ENCODE measurements at places on chromosomes 1 and 21. TPM values are rescaled to one million over a fixed set of nuclear protein-coding genes. Genes with fewer than 3 reads are reported as not detected.

PTPN7 gene
- not detected for total RNA-seq

NR5A2 gene
- total RNA-seq, result 0.11 TPM

ALPL gene
- total RNA-seq, result 15.7 TPM

AMY1A gene
- total RNA-seq, result not detected

RIMS3 gene
- total RNA-seq, result 0.52 TPM

OVAAL gene
- total RNA-seq, result not detected

CGN gene
- not detected for total RNA-seq

CCDC27 gene
- not detected for total RNA-seq

SHISA4 gene
- 21.0 TPM for total RNA-seq

SMIM11 gene
- total RNA-seq, result 14.4 TPM

C1orf35 gene
- 3.4 TPM for total RNA-seq

CCDC190 gene
- total RNA-seq, result 0.32 TPM

MYOC gene
- total RNA-seq, result 2.8 TPM

NTNG1 gene
- 2.7 TPM for total RNA-seq

RGS8 gene
- 0.78 TPM for total RNA-seq

SLC2A5 gene
- total RNA-seq, result 0.22 TPM

ACTA1 gene
- total RNA-seq, result not detected

FAM131C gene
- total RNA-seq, result 0.26 TPM

FAM3B gene
- not detected for total RNA-seq

UMODL1 gene
- under 0.01 TPM for total RNA-seq

CNKSR1 gene
- total RNA-seq, result 0.26 TPM

RPE65 gene
- total RNA-seq, result not detected

PHF13 gene
- total RNA-seq, result 15.9 TPM

OLIG2 gene
- not detected for total RNA-seq

GJA8 gene
- not detected for total RNA-seq

LDLRAD1 gene
- total RNA-seq, result not detected

MSH4 gene
- 0.13 TPM for total RNA-seq

TMEM240 gene
- total RNA-seq, result 2.2 TPM

COL8A2 gene
- total RNA-seq, result 53.4 TPM

PPIAL4G gene
- under 0.01 TPM for total RNA-seq

SESN2 gene
- total RNA-seq, result 22.4 TPM

MANEAL gene
- total RNA-seq, result 0.76 TPM

UTS2 gene
- not detected for total RNA-seq

AIRE gene
- total RNA-seq, result not detected

NPPA gene
- total RNA-seq, result not detected

AMY2A gene
- not detected for total RNA-seq

DNAJC28 gene
- total RNA-seq, result 3.1 TPM

GSTM1 gene
- 19.2 TPM for total RNA-seq

C1orf50 gene
- 6.4 TPM for total RNA-seq

TCHHL1 gene
- not detected for total RNA-seq

LCE1B gene
- total RNA-seq, result not detected

PTCH2 gene
- total RNA-seq, result 0.13 TPM

SPRR2E gene
- not detected for total RNA-seq

PPFIA4 gene
- total RNA-seq, result 29.6 TPM

TMCC2 gene
- 0.78 TPM for total RNA-seq

SLAMF8 gene
- total RNA-seq, result 0.11 TPM

LAPTM5 gene
- 0.13 TPM for total RNA-seq

EPHA10 gene
- total RNA-seq, result not detected

KLHL21 gene
- total RNA-seq, result 40.0 TPM

TBX15 gene
- 81.5 TPM for total RNA-seq

CNR2 gene
- total RNA-seq, result not detected

BGLAP gene
- not detected for total RNA-seq

MARK1 gene
- 0.78 TPM for total RNA-seq

TMEM82 gene
- total RNA-seq, result not detected

MTOR gene
- total RNA-seq, result 34.3 TPM

SLC45A3 gene
- total RNA-seq, result 0.54 TPM

C8A gene
- not detected for total RNA-seq

HOOK1 gene
- total RNA-seq, result under 0.01 TPM

ANGPTL1 gene
- total RNA-seq, result 10.1 TPM
